ENCODE measurements at places on chromosomes 1 and 21.

DNA sequence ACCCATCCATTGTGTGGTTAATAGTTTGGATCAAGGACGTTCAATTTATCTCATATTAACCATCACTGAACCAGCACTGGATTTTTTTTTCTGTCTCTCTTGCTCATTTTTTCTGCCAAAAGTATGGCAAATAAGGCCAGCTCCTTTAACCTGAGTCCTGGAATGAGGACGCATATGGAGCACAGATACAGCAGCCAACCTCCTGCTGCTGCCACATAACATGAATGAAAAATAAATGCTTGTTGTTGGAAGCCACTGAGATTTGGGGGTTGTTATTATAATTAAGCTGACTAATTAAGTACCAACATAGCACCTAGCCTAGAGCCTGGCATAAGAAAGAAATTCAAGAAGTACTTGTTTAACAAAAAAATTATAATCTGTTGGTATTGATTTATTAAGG lies 335.3 kb upstream of the DUSP10 start:
- no peak for DNase-seq

DNA sequence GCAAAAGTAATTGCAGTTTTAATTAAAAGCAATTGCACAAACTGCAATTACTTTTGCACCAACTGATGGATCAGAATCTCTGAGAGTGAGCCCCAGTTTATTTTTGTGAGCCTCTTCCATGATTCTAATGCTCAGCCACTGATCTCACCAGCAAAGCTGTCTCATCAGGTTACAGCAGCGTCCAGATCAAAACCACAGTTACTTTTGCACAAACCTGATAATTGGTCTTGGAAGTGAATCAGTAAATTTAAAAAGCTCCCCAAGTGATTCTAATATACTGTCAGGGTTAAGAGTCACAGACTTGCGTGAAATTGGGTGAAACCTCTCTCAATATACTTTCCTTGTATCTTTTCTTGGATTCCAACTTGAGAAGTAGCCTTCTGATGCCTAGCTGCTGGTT lies 13.5 kb upstream of the CR2 start:
- DNase-seq: no peak

GRCh38 chr1:59674595-59674994 lies 140.2 kb upstream of the HOOK1 start:
- DNase-seq: peak; percentile 25

DNA sequence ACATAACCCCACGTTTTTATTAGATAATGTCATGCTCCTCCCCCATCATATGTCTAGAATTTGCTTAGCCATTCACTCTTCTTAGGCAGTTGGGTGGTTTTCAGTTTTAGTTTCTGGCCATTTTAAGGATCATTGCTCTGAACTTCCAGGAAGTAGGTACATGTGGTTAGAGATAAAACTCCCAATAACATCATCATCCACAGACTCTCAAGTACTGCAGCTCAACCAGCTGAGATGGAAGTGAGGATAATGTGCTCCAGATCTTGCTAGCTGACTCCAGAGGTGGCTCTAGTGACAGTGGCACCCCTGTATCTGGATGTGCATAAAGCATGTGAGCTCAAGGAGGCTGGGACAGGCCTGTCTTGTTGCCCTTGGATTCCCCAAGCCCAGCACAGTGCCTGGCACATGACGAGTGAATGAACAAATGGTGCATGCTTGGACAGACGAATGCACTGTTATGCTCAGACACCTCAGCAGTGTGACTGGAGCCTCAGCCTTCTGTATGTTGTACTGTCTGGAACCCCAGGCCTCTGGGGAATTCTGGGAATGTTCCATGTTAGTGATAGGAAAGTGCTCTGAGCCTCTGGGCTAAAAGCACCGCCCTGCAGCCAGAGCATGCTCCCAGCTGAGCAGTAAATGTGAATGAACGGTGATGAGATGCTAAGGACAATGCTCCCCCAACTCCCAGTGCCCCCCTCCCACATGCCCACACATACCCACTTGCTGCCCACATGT lies 16.4 kb upstream of the KCNN3 start:
- no peak for DNase-seq

GRCh38 chr1:33288976-33289857 lies 31.7 kb downstream of the A3GALT2 start:
- DNase-seq: no peak

- peak; percentile 53 for DNase-seq
Measured at GRCh38 chr1:3545363-3546047, 65.8 kb downstream of the MEGF6 start.

DNA sequence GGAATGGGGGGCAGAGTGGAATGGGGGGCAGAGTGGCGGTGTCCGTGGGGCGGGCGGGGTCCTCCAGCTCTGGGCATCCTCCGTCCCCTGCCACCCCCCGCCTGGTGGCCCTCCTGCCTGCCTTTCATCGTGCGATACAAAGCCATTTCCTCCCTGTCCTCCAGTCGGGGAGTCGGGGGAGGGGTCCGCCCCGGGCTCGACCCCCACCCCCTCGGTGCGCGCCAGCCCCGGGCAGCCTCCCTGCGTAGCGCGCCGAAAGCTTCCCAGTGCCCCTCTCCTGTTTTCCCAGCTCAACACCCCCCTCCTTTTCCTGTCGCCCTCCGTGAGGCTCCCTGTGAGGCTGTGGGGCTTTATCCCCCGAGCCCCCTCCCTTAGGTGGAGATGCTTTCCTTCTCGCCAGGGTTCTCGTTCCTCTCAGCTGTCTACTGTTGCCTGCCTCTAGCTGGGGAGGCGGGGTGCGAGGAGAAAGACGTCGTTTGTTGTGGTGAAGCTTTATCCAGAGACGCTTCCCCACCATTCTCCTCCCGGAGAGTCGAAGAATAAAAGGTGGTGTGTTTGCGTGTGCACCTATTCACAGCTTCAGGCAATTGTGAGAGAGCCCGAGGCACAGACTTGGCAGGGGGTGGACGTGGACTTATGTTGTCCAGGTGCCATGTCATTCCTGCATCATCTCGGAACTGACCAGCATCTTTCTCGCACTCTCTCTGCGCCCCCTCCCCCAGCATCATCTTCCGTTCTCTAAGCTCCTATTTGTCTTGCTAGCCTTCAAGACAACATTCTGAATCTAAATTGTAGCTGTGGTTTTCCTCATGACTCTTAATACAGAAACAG lies 848 bp downstream of the DNM3 start:
- DNase-seq: no peak

- peak; percentile 14 for DNase-seq
Measured at GRCh38 chr1:181538836-181539235, 55.5 kb downstream of the CACNA1E start.

- DNase-seq: peak; percentile 41
Measured at GRCh38 chr1:32886004-32886827, at the start of gene HPCA. TSS of gene HPCA (plus strand) at chr1:32886491. CDS start at chr1:32888899, 2,408 bp downstream.

DNA sequence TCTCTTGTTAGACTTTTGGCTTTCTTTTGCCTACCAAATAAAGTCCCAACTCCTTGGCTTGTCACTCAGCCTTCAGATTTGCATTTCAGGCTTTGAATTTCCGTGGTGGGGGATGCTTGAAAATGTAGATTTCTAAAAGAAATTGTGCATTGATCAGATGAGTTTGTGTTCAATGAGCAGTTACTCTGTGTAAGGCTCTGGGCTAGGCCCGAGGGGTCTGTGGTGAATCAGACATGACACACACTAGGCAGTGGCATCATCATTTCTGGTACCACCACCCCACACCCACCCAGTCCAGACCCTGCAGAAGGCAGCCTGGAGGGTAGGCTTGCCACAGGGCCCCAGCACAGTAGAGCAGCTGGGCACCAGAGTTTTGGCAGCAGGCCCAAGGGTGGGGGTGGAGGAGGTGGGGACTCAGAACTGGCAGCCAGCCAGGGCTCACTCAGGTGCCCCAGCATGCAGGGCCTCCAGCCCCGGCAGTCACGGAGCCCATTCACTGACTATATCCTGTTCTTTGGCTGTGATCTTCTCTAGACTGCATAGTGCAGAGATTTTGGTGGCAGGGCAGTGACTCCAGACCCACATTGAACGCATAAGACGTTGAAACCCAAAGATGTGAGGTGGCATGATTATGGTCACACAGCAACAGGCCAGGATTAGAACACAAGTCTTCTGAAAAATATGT lies 97.2 kb upstream of the ARTN start:
- peak; percentile 92 for DNase-seq

DNA sequence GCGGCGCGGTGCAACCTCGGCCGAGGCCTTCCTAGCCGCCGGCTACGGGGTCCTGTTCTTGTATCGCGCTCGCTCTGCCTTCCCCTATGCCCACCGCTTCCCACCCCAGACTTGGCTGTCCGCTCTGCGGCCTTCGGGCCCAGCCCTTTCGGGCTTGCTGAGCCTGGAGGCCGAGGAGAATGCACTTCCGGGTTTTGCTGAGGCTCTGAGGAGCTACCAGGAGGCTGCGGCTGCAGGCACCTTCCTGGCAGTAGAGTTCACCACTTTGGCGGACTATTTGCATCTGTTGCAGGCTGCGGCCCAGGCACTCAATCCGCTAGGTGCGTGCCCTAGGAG lies 379 bp downstream of the PPCS start:
- peak; percentile 61 for DNase-seq

- DNase-seq: no peak
Measured at GRCh38 chr21:43307677-43308070, 119.3 kb downstream of the SIK1 start.

DNA sequence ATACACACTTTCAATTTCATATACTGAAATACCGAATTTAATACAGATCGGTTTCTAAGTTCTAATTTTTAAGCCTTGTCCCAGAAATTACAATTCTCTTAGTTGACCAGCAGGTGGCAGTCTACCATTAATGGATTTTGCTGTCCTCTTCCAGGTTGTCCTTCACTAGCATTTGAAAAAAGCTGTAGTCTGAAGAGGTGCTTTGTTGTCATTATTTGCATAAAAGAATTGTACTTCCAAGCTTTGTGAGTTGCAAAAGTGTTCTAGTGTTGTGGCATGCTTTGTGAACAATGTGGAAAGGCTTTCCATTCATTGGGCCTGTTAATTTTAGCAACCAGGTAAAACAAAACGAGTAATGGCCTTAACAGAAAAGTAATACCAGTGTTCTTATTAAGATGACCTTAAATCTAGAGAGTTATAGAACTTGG lies 193.6 kb downstream of the RPS6KC1 start:
- peak; percentile 38 for DNase-seq

- DNase-seq: no peak
Measured at GRCh38 chr21:28932717-28933116, 60.0 kb downstream of the LTN1 start.

DNA sequence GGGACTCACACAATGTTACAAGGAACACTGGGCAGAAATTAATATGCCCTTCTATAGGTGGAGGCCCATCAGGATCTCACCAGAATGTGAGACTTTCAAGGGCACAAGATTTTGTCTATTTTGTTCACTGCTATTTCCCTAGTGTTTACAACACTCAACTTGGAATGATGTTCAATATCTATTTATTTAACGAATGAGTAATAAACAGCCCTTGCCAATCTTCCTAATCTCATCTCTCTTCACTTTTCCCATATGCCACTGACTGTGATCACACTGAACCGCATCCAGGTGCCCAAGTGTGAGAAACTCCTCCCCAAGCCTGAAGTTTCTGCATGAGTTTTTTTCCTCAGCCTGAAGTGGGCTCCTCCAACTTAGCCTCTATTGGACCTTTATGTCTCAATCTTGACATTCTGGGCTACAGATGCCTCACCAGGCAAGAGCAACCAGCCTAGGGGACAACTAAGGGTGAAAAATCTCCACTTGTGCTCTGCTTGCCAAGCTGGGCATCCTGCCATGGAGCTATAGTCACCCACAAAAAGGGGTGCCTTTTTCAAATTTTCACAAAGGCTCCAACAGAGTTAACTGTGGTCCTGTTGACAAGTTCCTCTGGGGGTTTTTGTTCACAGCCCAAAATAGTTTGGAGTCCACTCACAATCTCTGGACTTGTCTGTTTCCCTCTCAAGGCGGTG lies 105.6 kb downstream of the PLPP3 start:
- DNase-seq: peak; percentile 32

DNA sequence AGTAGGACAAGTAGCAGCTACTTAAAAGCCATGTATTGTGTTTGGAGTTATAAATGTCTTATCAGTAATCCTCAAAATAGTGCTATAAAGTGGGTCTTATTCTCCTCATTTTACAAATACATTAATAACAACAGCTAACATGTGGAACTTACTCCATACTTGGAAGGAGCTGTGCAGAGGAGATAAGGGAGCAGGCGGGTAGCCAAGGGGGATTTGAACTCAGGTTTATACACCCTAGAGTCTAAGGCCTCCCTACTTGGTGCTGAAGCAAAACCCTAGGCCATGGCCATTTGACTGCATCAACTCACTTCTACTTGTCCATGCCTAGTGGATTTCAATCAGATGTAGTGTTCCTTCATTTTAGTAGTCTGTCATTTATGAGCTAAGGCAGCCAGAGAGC lies 72.1 kb downstream of the LMO4 start:
- no peak for DNase-seq

GRCh38 chr1:111110197-111110899 lies 29.5 kb downstream of the DRAM2 start:
- DNase-seq: peak; percentile 38

GRCh38 chr1:203638103-203638475 lies 11.5 kb downstream of the ATP2B4 start:
- no peak for DNase-seq

DNA sequence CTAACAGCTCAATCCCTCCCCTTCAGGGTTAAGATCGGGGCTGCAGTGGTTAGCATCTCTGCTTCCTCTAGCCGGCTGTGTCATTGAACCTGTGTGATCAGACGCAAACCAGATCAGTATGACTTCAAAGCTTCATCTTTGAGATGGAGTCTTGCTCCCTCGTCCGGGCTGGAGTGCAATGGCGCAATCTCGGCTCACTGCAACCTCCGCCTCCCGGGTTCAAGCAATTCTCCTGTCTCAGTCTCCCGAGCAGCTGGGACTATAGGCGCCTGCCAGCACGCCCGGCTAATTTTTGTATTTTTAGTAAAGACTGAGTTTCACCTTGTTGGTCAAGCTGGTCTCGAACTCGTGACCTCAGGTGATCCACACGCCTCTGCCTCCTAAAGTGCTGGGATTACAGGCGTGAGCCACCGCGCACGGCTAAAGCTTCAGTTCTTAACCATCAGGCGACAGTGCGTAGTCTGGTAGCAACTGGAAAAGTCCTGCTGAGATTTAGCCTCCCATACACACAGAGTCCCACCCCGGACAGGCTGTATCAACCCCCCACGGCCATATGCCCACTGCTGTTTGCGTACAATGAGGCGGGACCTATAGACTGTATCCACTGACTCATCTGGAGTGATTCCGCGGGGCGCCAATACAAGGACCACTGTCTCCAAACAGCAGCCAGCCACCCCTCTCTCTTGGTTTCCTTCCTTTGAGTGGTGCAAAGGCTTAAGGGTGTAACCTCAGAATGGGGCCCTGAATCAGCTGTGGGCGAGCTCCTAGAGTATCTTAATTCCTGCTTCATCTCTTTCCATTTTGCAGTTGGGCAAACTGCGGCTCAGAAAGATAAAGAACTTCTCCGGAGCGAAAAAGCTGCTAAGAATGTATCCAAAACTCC lies 23.3 kb downstream of the CELA3A start:
- peak; percentile 87 for DNase-seq

GRCh38 chr1:204127597-204128242 lies 24.1 kb downstream of the ETNK2 start:
- peak; percentile 70 for DNase-seq

DNA sequence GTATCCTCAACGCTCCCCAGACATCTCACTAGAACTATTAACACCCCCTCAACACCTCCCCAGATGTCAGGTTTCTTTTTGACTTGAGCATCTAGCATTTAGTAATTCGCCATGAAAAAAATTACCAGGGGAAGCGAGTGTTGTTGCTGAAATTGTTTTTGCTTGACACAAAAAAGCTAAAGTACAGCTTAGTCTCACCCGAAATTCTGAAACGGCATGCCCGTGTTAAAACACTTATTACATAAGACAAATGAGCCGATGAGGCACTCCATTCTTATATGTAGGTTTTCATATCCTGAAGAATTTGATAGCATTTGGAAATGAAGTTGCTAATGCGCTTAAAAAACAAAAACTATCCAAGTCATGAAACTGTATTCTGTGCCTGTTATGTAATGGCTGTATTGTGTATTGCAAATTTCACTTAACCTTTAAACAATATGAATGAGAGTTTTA lies 1.3 kb upstream of the NRIP1 start:
- no peak for DNase-seq
